Prostate gland (tissue), 2 donors: ENCODE measurements at places on chromosomes 6 and 20. TPM values are rescaled to one million over a fixed set of nuclear protein-coding genes. Genes with fewer than 3 reads are reported as not detected.

The AP5S1 gene
- total RNA-seq, result 28.0 TPM

- no peaks in the 10 kb centered on the region for H3K36me3 ChIP-seq
- no peak overlapping the region for H3K4me3 ChIP-seq
Observed at GRCh38 chr6:137910424-137910834, 43.4 kb downstream of the TNFAIP3 start.

DNA sequence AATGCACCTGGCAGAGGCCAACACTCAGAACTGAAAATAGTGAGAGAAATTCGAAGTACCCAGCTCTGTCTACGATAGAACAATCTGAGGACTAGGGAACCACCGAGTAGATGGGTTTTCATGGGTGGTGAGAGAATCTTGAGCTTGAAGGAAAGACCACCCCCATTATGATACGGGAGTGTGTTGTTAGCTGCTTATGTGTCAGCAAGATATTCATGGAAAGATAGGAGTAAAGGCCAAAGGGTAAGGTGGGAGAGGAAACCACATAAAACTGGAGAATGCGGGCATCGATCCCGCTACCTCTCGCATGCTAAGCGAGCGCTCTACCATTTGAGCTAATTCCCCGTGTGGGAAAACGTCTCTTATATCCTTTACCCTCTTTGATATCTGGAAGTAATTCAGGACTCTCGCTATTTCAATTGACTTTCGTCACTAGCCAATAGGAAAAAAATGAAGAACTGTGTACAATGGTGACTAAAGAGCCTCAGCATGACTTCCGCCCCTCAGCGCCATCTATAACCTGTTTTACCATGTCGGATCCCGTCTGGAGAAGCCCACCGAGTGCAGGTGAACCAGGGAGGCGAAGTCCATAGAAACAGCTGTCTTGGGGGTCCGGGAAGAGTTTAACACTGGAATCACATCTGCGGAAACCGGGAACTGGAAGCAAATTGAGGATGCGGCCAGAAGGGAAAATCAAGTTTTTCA, 25.0 kb upstream of the ABT1 start:
- H3K27me3 ChIP-seq, result no peaks in the 10 kb centered on the region
- no peaks in the 10 kb centered on the region for H3K36me3 ChIP-seq
- H3K27ac ChIP-seq, result peak overlapping the region; percentile 59
- peak; percentile 42 for DNase-seq

DNA sequence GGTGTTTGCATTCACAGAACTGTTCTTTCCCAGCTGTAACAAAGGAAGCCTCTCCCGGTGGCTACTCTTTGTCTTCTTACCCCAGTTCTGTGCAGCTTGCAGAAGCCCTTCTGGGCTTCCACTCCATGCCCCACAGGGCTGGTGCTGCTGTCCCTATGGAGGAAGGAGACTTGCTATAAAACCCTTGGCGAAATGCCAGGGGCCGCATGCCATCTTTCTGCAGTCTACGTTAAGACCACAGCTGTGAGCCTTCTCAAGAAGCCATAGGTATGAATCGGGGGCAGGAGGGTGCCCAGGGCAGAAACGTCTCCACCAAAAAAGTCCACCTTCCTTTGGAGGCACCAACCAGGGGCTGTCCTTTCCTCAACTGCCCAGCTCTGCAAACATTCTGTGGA, 60.7 kb downstream of the PRND start:
- no peaks in the 10 kb centered on the region for H3K36me3 ChIP-seq
- DNase-seq, result no peak
- no peak overlapping the region for H3K27ac ChIP-seq

The RIPPLY2 gene
- not detected for total RNA-seq

GRCh38 chr6:126055449-126055848, 69.1 kb downstream of the TRMT11 start:
- no peak overlapping the region for H3K4me3 ChIP-seq
- no peak for DNase-seq
- no peaks in the 10 kb centered on the region for H3K27me3 ChIP-seq
- no peak overlapping the region for H3K27ac ChIP-seq

- no peaks in the 10 kb centered on the region for H3K27me3 ChIP-seq
- no peaks in the 10 kb centered on the region for H3K4me1 ChIP-seq
- no peaks in the 10 kb centered on the region for H3K36me3 ChIP-seq
Observed at GRCh38 chr6:28597217-28597835, 71.6 kb downstream of the GPX5 start.

DNA sequence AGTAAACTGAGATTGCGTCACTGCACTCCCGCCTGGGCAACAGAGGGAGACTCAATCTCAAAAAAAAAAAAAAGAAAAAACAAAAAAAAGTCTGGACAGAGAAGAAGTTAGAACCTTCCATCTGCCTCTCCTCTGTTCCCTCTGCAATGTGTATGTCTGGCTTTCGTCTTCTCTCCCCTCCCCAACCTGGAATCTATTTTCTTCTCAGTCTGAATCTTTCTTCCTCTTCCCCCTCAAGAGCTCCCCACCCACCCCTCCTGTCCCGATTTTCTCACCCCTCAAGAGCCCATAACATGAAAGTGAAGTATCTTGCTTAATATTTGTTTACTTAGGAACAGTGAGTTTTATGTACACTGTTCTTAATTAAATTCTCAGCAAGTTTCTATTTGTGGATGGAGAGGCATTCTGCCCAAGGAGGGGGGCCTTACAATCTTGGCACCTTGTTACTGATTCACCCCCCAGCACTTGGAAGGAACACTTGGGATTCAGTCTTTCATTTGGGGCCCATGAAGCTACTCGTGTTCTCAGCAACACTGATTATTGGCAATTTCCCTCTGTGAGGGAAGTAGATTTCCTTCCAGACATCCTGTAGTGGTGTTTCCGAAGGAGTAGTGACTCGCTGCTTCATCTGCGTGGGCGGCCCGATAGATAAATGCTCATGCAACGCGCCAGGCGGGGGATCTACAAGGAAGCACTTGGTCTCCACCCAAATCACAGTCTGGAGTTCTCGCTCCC, 69.3 kb upstream of the SRSF6 start:
- H3K36me3 ChIP-seq, result no peaks in the 10 kb centered on the region
- H3K4me1 ChIP-seq, result no peaks in the 10 kb centered on the region
- H3K4me3 ChIP-seq, result no peak overlapping the region
- H3K27ac ChIP-seq, result no peak overlapping the region
- no peak for DNase-seq

GRCh38 chr6:142950291-142950690, 5.3 kb upstream of the HIVEP2 start:
- H3K27me3 ChIP-seq, result no peaks in the 10 kb centered on the region
- no peaks in the 10 kb centered on the region for H3K4me1 ChIP-seq
- no peak for DNase-seq
- H3K27ac ChIP-seq, result no peak overlapping the region
- no peak overlapping the region for H3K4me3 ChIP-seq

DNA sequence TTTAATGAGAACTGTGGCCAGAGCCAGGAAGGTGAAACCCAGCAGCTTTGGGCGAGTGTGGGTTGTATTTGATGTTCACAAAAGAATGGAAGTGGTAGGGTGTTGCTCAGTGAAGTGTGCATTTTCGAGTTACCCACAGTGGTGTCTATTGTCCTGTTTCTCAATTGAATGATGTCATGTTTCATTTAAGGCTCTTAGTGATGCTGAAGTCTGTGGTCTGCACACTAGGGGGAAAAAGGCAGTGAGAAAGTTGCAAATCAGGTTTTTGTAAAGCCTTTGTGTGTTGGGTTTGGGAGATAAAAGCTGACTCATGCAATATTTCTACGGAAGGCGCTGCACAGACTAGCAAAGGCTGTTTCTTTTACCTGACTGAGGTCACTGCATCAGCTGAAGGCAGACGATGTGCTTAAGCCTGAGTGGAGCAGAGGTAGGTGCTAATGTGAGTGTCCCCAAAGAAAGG, 121.1 kb downstream of the PLEKHG1 start:
- H3K27ac ChIP-seq, result no peak overlapping the region
- H3K4me1 ChIP-seq, result no peaks in the 10 kb centered on the region

DNA sequence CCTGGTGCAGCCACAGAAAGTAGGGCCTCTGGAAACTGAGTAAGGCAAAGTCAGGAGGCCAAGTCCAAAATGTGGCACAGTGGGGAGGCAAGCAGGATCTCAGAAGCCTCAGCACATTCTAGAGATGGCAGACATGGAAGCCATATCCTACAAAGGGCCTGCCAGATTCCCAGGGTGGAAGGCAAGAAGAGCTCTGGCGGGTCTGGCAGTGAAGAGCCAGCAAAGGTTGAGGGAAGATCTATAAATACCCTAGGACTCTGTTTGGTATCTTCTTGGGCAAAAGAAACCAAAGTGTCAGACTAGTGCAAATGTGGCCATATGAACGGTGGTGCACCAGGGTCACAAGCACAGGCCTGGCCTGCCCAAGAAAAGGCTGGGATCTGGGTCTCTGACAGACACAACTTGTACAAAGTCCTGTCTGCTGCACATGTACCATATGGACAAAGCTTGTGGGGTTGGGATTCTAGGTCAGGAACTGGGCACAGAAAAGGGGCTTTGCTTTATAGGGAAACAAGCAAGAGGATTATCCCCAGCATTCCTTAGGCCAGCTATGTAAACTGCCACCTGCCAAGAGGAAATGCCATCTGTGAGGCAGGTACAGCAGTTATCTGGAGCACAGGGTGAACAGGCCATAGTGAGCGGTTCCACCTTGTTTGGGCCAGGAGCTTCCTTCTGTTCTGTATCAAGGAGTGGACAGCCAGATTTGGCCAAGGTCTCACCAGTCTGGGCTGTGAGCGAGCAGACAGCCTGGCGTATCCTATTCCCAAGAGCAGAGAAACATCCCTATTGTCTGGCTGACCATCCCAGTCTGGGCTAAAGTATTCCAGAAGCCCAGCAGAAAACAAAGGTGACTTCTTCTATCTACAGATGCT, 36.3 kb upstream of the SLC4A11 start:
- H3K27ac ChIP-seq, result no peak overlapping the region
- H3K4me3 ChIP-seq, result no peak overlapping the region
- no peak for DNase-seq

GRCh38 chr20:7959484-7959883, 19.2 kb upstream of the HAO1 start:
- no peak overlapping the region for H3K4me3 ChIP-seq
- no peaks in the 10 kb centered on the region for H3K4me1 ChIP-seq
- no peak overlapping the region for H3K27ac ChIP-seq
- DNase-seq, result no peak
- H3K36me3 ChIP-seq, result no peaks in the 10 kb centered on the region

The HNF4A gene
- not detected for total RNA-seq

The THEMIS gene
- 0.40 TPM for total RNA-seq

DNA sequence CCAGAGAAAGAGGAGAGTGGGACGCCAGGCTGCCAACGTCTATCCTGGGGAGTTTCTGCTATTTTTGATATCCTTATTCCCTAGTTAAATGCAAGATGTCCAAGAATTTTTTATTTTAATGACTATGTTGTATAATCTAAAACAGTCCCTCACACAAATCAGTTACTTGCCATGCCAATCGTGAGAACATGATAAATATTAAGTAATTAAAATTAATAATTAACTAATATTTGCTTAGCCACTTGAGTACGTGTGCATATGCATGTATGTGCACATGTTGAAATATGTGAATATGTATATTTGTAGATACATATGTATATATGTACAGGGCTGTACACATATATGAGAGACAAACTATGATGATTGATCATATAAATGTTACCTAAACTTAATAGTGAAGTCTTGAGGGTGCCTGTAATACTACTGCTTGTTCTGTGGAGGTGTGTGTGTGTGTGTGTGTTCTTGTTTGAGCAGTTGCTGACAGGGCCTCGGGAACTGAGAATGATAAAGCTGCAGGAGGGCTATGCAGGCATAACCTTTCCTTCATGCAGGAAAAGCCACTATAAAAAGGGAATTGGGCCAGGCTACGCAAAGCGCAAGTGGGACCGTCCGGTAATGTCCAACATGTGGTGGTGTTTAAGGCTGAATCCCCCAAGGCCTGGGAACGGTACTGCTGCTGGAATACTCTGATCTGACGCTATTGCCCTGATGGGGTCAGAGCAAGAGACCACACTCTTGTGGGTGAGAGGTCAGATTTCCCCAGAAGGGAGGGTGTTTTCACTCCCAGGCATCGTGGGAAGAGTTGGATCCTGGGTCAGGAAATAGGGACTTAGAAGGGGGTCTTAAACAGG, 148.3 kb upstream of the TBX18 start:
- no peak overlapping the region for H3K27ac ChIP-seq
- H3K36me3 ChIP-seq, result no peaks in the 10 kb centered on the region
- no peaks in the 10 kb centered on the region for H3K27me3 ChIP-seq

The CTCFL gene
- total RNA-seq, result not detected

- peaks cover 5% of the 10 kb centered on the region for H3K27me3 ChIP-seq
- H3K4me1 ChIP-seq, result no peaks in the 10 kb centered on the region
- H3K36me3 ChIP-seq, result no peaks in the 10 kb centered on the region
- H3K4me3 ChIP-seq, result no peak overlapping the region
- no peak overlapping the region for H3K27ac ChIP-seq
Observed at GRCh38 chr20:57000441-57000968, 265.9 kb downstream of the BMP7 start.

- no peak overlapping the region for H3K4me3 ChIP-seq
- no peaks in the 10 kb centered on the region for H3K36me3 ChIP-seq
- no peaks in the 10 kb centered on the region for H3K27me3 ChIP-seq
- no peaks in the 10 kb centered on the region for H3K4me1 ChIP-seq
Observed at GRCh38 chr20:24027229-24027628, 38.6 kb upstream of the GGTLC1 start.

- no peaks in the 10 kb centered on the region for H3K36me3 ChIP-seq
- H3K4me3 ChIP-seq, result no peak overlapping the region
- no peak overlapping the region for H3K27ac ChIP-seq
- no peak for DNase-seq
Observed at GRCh38 chr6:23245572-23245971, 676.2 kb downstream of the HDGFL1 start.

DNA sequence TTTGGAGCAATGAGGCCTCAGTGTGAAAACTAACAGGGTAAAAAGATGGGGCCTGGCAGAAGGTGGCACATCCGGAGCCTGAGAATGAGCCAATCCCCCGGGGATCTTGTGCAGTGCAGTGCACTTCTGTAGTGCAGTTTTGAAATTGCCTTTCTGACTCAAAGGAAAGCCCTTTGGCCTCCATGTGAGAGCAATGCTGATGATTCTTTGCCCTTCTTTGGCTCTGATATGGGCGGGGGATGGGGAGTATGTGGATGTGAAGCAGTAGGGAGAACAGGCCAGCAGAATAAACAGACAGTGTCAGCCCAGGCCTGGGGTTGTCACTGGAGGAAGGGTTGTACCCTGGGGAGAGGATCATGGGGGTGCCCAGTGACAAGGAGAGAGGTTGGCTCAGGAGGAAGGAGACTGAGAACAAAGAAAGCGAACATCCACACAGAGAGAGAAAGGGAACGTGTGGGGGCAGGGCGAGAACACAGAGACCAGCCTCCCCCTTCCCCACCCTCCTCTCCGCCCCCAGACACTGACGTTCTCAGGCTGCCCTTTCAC, 351.2 kb downstream of the CDC5L start:
- no peak for DNase-seq
- no peaks in the 10 kb centered on the region for H3K27me3 ChIP-seq
- no peaks in the 10 kb centered on the region for H3K36me3 ChIP-seq
- H3K27ac ChIP-seq, result peak overlapping the region; percentile 33
- peaks cover 4% of the 10 kb centered on the region for H3K4me1 ChIP-seq
- no peak overlapping the region for H3K4me3 ChIP-seq

DNA sequence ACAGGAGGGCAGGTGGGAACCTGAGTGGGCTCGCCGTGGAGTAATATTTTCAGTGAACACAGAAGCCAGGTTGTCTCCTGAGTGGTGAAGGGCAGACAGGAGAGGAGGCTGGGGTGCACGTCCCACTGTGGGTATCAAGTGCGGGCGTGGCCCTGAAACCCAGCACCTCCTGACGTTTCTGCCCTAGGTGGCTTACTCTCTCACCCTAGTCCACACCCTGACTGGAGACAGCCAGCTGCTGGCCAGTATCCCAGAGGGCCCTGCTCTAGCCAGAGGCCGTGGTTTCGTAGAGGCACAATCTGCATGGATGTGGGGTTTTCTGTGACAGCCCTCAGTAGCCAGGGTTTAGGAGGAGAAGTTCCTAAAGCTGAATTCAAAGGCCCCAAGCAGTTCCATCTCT, 86.7 kb downstream of the TRERF1 start:
- no peak for DNase-seq
- H3K36me3 ChIP-seq, result no peaks in the 10 kb centered on the region
- H3K27ac ChIP-seq, result no peak overlapping the region
- H3K27me3 ChIP-seq, result no peaks in the 10 kb centered on the region
